ENCODE measurements at places on chromosomes 2 and 18.

DNA sequence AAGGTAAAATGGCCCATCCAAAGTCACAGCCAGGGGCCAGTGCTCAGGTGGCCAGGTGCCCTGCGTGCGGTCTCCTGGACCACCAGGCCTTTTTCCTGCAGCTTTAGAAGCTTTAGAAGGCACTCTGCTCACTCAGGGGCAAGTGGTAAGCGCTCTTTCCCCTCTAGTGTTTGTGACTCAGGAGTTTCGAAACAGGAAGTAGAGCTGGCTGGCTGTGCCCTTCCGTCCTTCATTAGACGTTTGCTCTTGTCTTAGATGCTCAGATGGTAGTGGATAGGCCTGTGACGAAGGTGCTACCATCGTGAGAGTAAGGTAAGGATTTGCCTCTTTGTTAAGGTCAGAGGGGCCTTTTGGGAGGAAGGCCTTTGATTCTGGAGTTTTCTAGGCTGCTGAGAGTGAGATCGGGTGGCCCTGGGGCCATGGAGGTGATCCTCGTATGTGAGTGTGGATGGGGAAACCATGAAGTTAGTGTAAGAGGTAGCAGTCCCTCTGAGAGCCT, at the start of gene CASP8:
CASP8 (plus strand) TSS at position 235 of the 499 bp plus-strand sequence. CDS start 5,951 bp downstream, outside the sequence.
- peak; percentile 59 for DNase-seq

DNA sequence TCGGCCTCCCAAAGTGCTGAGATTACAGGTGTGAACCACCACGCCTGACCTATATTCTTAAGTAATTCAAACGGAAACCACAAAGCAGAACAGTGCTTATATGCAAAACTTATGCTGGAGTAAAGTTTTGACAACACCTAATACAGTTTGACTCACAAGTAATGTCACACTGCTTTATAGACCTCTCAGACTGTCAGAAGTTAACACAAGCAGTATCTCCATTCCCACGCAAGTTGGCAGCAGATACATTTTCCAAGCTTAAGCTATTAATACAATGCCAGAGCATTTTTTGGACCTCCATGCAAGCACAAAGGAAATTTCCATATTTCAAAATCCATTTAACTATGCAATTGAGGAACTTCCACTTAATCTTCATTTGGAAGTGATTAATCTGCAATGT, 21.0 kb upstream of the SANBR start:
- no peak for DNase-seq

DNA sequence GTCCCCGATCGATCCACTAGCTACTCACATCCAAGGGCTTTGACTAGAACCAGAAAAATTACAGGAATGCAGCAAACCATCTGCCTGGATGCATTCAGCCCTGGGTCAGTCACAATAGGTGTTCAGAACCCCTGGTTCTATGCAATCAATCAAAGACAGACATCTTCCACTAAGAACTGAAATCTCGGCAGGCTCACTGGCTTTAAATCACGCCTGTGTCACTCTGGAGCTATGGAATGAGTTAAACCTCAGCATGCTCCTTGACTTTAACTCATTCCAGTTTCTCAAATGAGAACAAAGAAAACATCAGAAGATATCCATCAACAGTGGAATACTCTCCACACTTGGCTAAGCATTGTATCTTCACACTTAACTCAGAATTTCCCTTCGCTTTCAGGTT, 68.1 kb upstream of the SPTBN1 start:
- no peak for DNase-seq

GRCh38 chr2:81238462-81238861, 933.9 kb upstream of the LRRTM1 start:
- no peak for DNase-seq

- DNase-seq, result no peak
Measured at GRCh38 chr2:152504618-152505017, 169.6 kb downstream of the FMNL2 start.

- DNase-seq, result no peak
Measured at GRCh38 chr2:78999406-78999805, 26.1 kb upstream of the REG3G start.

DNA sequence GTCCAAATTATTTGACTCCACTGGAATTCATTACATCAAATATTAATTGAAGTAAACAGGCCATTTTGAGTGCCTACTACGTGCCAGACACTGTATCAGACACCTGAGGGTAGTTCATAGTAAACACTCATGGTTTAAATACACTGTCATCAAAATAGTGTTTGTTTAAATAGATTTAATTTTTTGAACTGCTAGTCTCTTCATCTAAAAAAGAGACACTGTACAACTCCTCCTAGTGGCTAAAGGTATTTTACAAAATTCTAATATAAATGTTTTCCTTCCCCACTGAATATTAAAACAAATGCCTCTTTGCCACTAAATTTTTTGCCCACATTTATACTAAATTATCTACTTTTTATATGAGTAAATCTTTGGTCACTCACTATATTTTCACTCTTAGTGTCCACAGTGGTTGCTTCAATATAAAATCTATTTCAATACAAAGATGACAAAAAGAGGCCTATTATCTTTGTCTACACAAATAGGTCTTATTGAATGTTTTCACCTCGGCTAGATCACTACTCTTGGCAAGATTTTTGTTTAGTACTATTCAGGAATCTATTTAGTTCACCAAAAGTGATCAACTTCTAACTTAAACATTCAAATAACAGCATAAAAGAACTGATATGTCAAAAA, 122.1 kb downstream of the TMEM247 start:
- no peak for DNase-seq

DNA sequence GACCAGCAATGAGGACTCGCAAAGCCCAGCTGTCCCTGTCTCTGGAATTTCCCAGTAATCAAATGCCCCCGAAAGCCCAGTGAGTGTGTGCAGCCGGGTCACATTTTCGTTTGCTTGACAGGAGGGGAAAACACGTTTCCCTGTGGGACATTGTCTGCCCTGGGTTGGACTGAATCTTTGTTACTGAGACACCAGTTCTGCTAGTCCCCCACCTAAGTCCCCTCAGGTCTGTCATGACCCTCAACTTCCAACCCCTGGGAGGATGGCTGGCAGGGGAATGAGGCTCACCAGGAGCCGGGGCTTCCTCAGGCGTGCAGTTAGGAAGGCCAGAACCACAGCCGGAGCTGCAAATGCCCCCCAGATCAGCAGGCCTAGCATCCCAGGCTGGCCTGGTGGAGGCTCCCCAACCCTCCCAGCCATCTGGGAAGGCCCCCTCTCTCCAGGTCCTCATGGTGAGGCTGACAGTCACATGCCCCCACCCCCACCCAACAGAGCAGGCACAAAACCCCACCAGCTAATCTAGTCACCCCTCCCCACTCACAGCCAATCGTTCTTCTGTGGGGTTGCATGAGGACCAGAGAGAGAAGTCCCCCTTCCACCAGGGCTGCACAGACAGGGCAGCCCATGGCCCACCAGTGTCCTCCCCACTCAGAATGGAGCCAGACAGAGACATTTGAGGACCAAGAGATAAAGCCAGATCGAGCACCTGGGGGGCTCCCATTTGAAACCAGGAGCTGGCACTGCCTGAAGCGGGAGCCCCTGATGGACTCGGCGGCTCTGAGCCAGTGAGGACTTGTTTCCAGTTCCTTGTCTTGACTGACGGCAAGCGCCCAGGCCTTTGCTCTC, 33.6 kb downstream of the CYP26B1 start:
- DNase-seq, result no peak

GRCh38 chr2:238163481-238164198, 4.9 kb downstream of the ERFE start:
- DNase-seq, result no peak

GRCh38 chr2:198757069-198757468, 700.7 kb downstream of the SATB2 start:
- DNase-seq, result no peak

GRCh38 chr18:35510076-35510651, 12.4 kb upstream of the INO80C start:
- no peak for DNase-seq

DNA sequence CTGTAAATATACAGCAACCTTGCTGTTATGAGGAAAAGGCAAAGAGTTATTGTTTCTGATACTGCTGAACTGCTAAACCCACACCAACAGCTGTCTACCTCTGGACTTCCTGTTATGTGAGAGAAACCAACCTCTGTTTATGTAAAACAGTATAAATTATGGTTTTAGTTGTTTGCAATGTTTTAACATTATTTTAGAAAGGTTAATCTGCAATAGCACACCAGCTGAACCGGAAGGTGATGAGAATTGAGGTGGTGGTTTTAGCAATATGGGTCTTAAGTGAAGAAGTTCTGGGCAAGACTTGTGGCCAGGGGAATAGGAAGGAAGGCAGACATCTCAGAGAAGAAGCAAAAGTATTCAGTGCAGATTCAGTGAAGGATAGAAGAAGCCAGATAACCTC, 237.8 kb downstream of the PLCL1 start:
- DNase-seq, result no peak

DNA sequence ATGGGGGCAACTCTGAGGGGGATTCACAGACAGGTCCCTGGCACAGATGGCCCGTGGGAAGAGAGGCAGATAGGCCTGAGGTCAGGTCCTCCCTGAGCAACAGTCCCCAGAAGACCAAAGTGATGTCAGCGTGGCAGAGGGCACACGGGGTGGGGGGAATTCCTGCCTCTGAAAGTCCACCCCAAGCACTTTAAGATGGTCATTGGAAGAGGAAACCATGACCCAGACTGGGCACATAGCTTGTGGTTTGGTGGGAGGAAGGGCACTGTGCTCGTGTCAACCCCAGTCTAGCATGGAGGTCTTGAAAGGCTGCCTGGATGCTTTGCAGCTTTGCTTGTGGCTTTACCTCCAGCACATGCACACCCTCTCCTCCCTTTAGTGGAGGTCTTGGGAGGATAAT, 38.0 kb upstream of the SIX2 start:
- DNase-seq, result no peak
